Activated naive CD8-positive, alpha-beta T cell treated with anti-CD3 and anti-CD28 coated beads, Interleukin-2, amount 10 ng/mL, durations not matched to agents 7 days and 5 days (primary cell): ENCODE measurements at places on chromosomes 3 and 15. TPM values are rescaled to one million over a fixed set of nuclear protein-coding genes. Genes with fewer than 3 reads are reported as not detected.

- H3K4me3 ChIP-seq: no peak overlapping the region
- H3K27me3 ChIP-seq: peaks cover 8% of the 10 kb centered on the region
- DNase-seq: no peak
- H3K27ac ChIP-seq: no peak overlapping the region
Measured at GRCh38 chr15:49817100-49817499, 196.3 kb downstream of the DTWD1 start.

DNA sequence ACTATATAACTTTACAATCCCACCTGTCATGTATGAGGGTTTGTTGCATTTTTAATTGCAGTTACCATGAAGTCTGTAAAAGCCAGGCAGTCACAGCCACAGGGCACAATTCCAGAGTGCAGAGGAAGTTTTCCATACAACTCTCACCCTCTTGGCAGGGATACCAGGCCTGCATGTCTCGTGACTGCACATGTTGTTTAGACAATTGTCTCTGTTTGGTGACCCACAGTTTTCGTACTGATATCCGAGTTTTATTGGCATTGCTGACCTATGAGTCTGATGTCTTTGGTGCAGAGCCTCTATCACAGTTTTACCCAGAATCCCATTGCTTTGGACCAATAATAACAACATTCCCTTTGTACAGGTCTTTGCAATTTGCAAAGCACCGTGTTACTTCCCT lies 24.9 kb upstream of the MYZAP start:
- no peak for DNase-seq
- H3K27me3 ChIP-seq: peaks cover 12% of the 10 kb centered on the region
- H3K36me3 ChIP-seq: no peaks in the 10 kb centered on the region
- no peak overlapping the region for H3K4me3 ChIP-seq
- H3K4me1 ChIP-seq: peaks cover 17% of the 10 kb centered on the region

GRCh38 chr3:185965496-185965895 lies 27.7 kb upstream of the TRA2B start:
- no peaks in the 10 kb centered on the region for H3K27me3 ChIP-seq
- H3K4me3 ChIP-seq: no peak overlapping the region
- H3K4me1 ChIP-seq: no peaks in the 10 kb centered on the region
- H3K36me3 ChIP-seq: peaks cover 1% of the 10 kb centered on the region
- H3K27ac ChIP-seq: no peak overlapping the region

DNA sequence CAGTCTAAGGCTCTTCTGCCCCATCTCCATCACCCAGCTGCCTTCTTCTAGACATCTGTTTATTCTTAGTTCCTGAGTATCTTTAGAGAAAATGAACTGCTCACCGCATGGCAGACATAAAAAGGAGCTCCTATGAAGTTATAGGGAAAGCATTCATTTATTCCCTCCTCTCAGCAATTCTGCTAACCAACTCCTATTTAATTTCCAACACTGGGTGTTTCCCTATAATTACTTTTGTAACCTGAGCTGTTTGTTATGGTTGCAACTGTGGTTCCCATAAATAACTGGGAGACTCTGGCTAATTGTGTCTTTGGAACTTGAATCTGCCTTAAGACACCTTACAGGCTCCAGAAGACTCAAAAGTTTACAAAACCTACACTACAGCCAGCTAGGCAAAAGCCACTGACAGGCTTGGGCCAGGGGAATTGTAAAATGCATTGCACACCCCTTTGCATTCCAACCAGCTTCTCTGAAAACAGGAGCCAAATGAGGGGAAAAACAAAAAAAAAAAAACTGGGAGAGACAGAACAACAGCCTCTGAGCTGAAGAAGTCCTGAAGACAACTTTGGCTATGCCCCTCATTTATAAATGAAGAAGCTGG lies 231.5 kb upstream of the FEZF2 start:
- H3K4me1 ChIP-seq: no peaks in the 10 kb centered on the region
- H3K27me3 ChIP-seq: no peaks in the 10 kb centered on the region
- H3K36me3 ChIP-seq: no peaks in the 10 kb centered on the region
- no peak overlapping the region for H3K4me3 ChIP-seq

GRCh38 chr3:55476515-55476914 lies 10.6 kb downstream of the WNT5A start:
- no peak overlapping the region for H3K27ac ChIP-seq
- H3K4me1 ChIP-seq: no peaks in the 10 kb centered on the region
- H3K27me3 ChIP-seq: peaks cover 18% of the 10 kb centered on the region
- H3K36me3 ChIP-seq: no peaks in the 10 kb centered on the region
- H3K4me3 ChIP-seq: no peak overlapping the region

- H3K4me3 ChIP-seq: no peak overlapping the region
- H3K4me1 ChIP-seq: peaks cover 5% of the 10 kb centered on the region
- no peak overlapping the region for H3K27ac ChIP-seq
- DNase-seq: no peak
Measured at GRCh38 chr3:138373736-138374094, 25.3 kb downstream of the MRAS start.

GRCh38 chr3:27596921-27597320 lies 112.7 kb upstream of the SLC4A7 start:
- no peak overlapping the region for H3K27ac ChIP-seq
- H3K4me3 ChIP-seq: no peak overlapping the region
- peaks cover 9% of the 10 kb centered on the region for H3K4me1 ChIP-seq
- no peak for DNase-seq
- H3K36me3 ChIP-seq: peaks cover 3% of the 10 kb centered on the region
- no peaks in the 10 kb centered on the region for H3K27me3 ChIP-seq

DNA sequence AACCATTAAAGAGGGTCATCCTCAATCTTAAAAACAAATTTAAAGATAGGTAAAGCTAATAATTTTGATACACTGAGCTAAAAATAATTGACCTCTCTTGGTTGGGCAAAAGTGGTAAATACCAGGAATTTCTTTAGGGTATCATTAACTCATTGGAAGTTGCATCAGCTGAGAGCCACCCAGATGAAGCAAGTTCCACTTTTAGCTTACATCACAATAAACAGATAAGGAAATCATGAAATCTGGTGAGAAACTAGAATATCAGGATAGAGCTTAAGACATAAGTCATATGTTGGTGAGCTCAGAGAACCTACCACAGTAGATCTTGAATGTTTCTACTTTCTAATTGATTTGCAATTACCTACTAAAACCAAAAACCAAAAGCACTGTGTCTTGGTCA lies 97.4 kb upstream of the SLC2A2 start:
- H3K27ac ChIP-seq: no peak overlapping the region
- H3K4me3 ChIP-seq: no peak overlapping the region
- H3K36me3 ChIP-seq: peaks cover 44% of the 10 kb centered on the region
- H3K4me1 ChIP-seq: no peaks in the 10 kb centered on the region

DNA sequence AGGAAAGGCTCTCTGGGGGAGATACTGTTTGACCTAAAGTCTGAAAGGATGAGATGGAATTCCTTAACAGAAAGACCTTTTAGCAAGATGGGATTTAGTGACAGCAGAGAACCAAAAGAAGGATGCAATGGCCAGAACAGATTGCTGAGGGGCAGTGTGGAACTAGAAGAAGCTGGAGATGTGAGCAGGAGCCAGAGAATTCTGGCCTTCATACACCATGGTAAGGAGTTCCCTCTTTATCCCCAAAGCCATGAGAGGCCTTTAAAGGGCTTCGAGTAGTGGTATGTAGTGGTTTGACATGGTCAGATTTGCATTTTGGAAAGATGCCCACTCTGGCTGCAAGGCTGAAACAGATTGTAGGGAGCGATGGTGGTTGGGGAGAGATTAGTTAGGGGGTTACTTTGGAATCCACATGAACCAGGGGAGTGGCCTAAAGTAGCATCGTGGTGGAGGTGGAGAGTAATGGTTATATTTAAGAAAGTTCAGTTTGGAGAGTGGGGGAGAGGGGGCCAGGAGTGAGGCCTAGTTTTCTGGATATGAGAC lies 34.0 kb upstream of the NPHP3 start:
- H3K4me3 ChIP-seq: no peak overlapping the region
- peaks cover 23% of the 10 kb centered on the region for H3K27me3 ChIP-seq
- DNase-seq: no peak

DNA sequence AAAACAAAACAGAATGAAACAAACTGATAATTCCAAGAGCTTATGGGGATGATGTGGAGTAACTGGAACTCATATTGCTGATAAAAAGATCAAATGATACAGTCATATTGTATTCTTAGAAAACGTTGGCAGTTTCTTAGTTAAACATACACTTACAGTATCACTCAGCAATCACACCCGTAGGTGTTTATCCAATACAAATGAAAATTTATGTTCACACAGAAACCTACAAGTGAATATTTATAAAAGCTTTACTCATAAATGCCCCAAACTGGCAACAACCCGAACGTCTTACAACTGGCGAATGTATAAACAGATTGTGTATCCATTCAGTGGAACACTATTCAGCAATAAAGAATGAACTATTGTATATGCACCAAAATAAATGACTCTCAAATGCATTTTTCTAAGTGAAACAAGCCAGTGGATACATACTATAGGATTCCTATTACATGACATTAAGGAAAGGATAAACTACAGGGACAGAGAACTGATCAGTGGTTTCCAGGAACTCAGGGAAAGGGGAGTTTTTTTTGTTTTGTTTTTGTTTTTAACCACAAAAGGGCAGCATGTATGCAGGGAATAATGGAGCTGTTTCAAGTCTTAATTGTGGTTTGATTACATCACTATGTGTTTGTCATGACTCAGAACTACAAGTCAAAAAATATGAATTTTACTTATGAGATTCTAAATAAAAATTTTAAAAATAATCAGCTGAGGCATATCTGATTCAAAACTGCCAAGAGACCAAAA lies 71.8 kb upstream of the NDUFB4 start:
- H3K36me3 ChIP-seq: no peaks in the 10 kb centered on the region
- no peak overlapping the region for H3K4me3 ChIP-seq
- no peaks in the 10 kb centered on the region for H3K4me1 ChIP-seq
- no peak overlapping the region for H3K27ac ChIP-seq
- DNase-seq: no peak

- DNase-seq: no peak
- no peaks in the 10 kb centered on the region for H3K36me3 ChIP-seq
- no peak overlapping the region for H3K27ac ChIP-seq
- no peak overlapping the region for H3K4me3 ChIP-seq
- H3K4me1 ChIP-seq: no peaks in the 10 kb centered on the region
- peaks cover 8% of the 10 kb centered on the region for H3K27me3 ChIP-seq
Measured at GRCh38 chr3:40997711-40998519, 201.4 kb upstream of the CTNNB1 start.

DNA sequence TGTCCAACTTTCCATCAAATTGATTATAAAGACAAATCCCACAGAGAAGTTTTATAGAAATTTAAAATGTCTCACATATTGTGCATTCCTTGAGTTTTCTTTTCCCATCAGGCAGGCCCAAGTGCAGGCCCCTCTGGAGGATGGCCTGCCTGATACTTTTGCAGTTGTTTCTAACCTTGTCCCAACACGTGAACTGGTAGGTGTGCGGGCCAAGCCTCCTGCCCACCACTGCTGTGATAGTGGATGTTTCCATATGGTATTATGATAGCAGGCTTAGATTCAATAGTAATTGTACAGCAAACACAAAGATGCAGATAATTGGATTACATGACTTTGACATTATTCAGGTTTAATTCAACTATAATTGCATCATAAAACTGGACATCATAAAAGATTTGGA lies 1.4 kb downstream of the P2RY12 start:
- DNase-seq: no peak
- H3K27me3 ChIP-seq: no peaks in the 10 kb centered on the region
- no peaks in the 10 kb centered on the region for H3K36me3 ChIP-seq
- no peak overlapping the region for H3K4me3 ChIP-seq
- H3K27ac ChIP-seq: no peak overlapping the region
- H3K4me1 ChIP-seq: peaks cover 10% of the 10 kb centered on the region

DNA sequence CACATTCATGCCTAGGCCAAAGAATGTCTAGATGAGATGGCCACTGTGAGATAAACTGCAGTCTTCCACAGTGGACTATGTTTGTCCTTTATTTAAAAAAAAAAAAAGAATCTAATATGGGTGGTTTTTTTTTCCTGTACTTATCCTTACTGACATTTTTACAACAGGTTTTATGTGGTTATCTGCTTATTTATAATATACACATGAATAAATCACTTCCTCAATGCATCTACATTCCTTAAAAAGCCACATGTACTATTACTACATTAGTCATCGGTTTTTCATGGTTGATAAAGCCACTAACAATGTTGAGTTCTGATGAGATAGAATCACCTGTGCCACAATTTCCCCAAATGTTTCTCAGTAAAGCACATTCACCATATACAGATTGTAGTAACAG lies 341.3 kb upstream of the THBS1 start:
- H3K27ac ChIP-seq: no peak overlapping the region
- no peak overlapping the region for H3K4me3 ChIP-seq
- H3K27me3 ChIP-seq: peaks cover 9% of the 10 kb centered on the region
- H3K36me3 ChIP-seq: no peaks in the 10 kb centered on the region
- DNase-seq: no peak

- H3K27me3 ChIP-seq: peaks cover 14% of the 10 kb centered on the region
- H3K36me3 ChIP-seq: peaks cover 1% of the 10 kb centered on the region
- peaks cover 12% of the 10 kb centered on the region for H3K4me1 ChIP-seq
- H3K4me3 ChIP-seq: no peak overlapping the region
- DNase-seq: no peak
Measured at GRCh38 chr3:13561967-13562366, 13.0 kb downstream of the FBLN2 start.

DNA sequence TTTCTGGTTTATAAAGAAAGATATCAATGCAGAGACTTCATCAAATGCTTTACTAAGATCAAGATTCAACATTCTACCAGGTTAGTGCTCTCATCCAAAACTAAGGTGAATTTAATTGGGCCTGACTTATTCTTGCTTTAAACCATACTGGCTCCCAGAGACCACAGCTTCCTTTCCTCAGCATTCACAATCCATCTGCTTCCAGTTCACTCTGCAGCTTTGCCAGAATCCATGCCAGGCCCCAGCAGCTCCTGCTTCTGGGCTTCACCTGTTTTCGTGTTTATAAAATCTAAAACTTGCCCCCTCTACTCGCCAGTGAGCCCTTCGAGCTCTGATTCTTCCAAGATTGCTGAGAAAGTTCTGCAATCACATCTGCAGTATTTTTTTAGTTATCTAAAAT lies 2.3 kb downstream of the CPB1 start:
- peaks cover 17% of the 10 kb centered on the region for H3K27me3 ChIP-seq
- no peak overlapping the region for H3K27ac ChIP-seq
- no peak overlapping the region for H3K4me3 ChIP-seq
- H3K36me3 ChIP-seq: no peaks in the 10 kb centered on the region
- no peaks in the 10 kb centered on the region for H3K4me1 ChIP-seq

DNA sequence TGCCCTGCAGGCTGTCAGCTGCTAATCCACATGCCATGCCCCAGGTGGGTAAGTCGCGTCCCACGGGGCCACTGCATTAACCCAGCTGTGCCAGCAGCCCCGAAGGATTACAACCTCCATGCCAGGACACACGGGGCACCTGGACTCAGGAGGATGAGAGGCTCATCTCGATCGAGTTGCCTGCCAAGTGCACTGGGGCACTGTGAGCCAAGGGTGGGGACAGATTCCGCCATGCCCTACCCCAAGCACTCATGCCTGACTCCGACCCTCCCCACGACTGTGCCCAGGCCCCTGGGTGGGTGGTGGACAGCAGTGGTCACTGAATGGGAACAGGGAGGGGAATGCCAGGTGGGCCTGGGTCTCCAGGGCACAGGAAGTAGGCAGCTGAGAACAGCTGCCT lies 20.7 kb upstream of the SNRPA1 start:
- H3K27ac ChIP-seq: no peak overlapping the region
- H3K4me3 ChIP-seq: no peak overlapping the region
- peaks cover 9% of the 10 kb centered on the region for H3K4me1 ChIP-seq
- no peaks in the 10 kb centered on the region for H3K36me3 ChIP-seq
- no peaks in the 10 kb centered on the region for H3K27me3 ChIP-seq

Gene AGBL1
- not detected for total RNA-seq

Gene ATRIP
- total RNA-seq: 19.9 TPM

Gene C3orf18
- total RNA-seq: 53.2 TPM

Gene EFCC1
- 0.14 TPM for total RNA-seq

Gene ZDHHC23
- total RNA-seq: 3.4 TPM

Gene RNF13
- total RNA-seq: 45.0 TPM

Gene PEX5L
- not detected for total RNA-seq

Gene SH2D7
- not detected for total RNA-seq

Gene POPDC2
- 3.4 TPM for total RNA-seq

Gene SLC24A5
- not detected for total RNA-seq
